Hematopoietic multipotent progenitor cell treated with erythropoietin and hydrocortisone succinate and interleukin-3 and kit ligand, for 4 days (in vitro differentiated cells): ENCODE measurements at places on chromosomes 5 and 9.

DNA sequence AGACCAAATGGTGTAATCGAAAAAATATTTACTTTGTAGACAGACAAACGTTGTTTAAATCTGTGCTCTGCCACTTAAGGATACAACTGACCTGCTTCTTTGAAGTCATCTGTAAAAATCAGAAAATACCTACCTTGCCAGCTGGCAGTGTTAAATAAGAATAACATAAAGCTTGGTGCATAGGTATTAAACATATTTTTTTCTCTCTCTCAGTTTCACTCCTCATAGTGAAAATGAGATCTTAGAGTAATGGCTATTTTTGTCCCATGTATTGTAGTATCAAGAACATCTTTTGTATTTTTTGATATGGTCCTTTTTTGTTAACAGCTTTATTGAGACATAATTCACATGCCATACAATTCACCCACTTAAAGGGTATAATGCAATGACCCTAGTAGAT, 17.9 kb upstream of the RANBP17 start:
- no peak for DNase-seq

DNA sequence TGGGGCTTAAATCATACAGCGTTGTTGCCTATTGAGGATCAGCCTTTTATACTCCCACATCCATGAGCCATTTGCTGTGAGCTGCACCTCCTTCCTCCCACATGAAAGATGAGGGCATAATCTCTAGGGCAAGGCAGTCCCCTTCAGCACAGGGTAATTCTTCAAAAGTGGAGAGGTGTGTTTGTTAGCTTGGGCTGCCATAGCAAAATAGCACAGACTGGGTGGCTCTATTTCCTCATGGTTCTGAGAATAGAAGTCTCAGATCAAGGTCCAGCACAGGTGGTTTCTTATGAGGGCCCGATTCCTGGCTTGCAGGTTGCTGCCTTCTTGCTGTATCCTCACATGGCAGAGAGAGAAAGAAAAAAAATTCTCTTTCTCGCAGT, 121.8 kb upstream of the SLC12A2 start:
- no peak for DNase-seq

- DNase-seq: peak; percentile 60
These were observed 64.9 kb downstream of the PTTG1 start for GRCh38 chr5:160486573-160486972.

DNA sequence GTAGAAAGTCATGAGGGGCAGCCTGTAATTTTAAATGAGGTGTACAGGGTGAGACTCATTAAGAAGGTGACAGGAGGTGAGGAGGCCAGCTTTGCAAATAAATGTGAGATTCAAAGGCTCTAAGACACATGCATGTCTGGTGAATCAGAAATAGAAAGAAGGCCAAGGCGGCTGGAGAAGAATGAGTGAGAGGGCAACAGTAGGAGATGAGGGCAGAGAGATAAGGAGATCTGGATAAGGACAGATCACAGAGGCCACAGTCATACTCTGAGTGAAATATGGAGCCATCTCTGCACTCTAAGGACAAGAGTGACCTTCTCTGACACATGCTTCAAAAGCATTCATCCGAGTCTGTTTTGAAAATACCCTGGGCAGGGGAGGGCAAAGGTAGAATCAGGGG, 90.7 kb downstream of the RAD23B start:
- peak; percentile 11 for DNase-seq

GRCh38 chr9:79257228-79257781, 314.5 kb upstream of the TLE4 start:
- no peak for DNase-seq
